ENCODE measurements at places on chromosomes 2 and 18. TPM values are rescaled to one million over a fixed set of nuclear protein-coding genes. Genes with fewer than 3 reads are reported as not detected.

Gene TNFRSF11A
- 0.42 TPM for total RNA-seq

Gene LAMA3
- 126 TPM for total RNA-seq

Gene C2orf72
- total RNA-seq, result 0.63 TPM

Gene PRSS56
- not detected for total RNA-seq

- no peak for DNase-seq
Measured at GRCh38 chr18:45456090-45457021, 158.9 kb upstream of the SLC14A2 start.

GRCh38 chr2:239226677-239227581 is 173.9 kb downstream of the HDAC4 start:
- DNase-seq, result no peak

- DNase-seq, result no peak
Measured at GRCh38 chr2:239940861-239941570, 84.1 kb downstream of the NDUFA10 start.

DNA sequence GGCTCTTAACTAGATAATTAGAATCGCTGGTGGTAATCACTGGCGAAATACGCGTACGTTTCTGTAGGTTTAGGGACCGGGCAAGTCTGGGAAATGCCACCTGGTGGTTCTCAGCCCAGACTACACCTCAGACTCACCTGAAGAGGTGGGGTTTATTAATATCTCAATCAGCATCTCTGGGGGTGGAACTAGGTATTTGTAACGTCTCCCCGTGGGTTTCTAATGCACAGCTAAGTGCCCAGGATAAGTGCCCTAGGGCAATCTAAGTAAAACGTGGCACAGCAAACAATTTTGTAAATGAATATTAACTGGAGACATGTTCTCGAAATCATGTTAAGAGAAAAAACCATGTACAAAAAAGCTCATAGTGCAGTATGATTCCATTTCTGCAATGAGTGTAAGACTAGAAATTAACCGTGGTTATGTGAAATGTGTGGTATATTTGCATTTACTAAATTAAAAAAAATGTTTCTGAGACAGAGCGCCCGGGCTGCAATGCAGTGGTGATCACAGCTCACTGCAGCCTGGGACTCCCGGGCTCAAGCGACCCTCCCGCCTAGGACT is 760 bp upstream of the CNOT11 start:
- no peak for DNase-seq

DNA sequence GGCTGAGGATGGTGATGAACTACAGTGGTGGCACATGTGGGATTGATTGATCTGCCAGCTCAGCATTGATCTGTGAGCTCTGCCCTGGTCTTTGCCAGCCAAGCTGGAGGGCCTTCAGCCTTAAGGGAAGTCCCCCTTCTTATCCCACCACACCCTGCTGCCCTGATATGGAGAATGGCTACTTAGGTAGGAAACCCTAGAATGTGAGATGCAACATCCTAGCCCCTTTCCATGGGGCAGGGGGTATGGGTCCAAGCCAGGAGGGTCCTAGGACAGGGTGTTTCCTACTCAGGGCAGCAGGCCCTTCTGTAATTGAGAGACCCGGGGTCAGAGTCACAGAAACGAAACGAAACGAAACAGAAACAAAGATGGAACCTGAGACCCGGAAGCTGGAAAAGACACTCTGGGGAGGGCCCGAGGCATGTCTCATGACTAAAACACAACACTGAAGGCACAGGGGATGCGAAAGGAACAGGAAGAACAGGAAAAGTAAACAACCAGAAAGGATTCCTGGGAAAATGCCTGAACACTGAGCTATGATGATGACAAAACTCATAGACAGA is 16.9 kb upstream of the SULT1C2 start:
- peak; percentile 68 for DNase-seq

DNA sequence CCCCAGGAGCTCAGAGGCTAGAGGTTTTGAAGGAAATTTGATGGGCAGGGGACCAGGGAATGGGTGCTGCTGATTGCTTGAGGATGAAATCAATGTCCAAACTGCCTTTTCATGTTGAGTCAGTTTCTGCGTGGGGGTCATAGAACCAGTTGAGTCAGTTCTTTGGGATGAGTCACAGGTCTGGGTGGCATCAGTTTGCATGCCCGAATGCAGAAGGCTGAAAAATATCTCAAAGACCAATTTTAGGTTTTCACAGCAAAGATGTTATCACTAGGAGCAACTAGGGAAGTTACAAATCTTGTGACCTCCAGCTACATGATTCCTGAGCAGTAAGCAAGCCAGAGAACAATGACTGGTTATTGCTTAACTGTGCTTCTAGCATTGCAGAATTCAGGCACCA is 1135.1 kb upstream of the CRIM1 start:
- DNase-seq, result peak; percentile 32

DNA sequence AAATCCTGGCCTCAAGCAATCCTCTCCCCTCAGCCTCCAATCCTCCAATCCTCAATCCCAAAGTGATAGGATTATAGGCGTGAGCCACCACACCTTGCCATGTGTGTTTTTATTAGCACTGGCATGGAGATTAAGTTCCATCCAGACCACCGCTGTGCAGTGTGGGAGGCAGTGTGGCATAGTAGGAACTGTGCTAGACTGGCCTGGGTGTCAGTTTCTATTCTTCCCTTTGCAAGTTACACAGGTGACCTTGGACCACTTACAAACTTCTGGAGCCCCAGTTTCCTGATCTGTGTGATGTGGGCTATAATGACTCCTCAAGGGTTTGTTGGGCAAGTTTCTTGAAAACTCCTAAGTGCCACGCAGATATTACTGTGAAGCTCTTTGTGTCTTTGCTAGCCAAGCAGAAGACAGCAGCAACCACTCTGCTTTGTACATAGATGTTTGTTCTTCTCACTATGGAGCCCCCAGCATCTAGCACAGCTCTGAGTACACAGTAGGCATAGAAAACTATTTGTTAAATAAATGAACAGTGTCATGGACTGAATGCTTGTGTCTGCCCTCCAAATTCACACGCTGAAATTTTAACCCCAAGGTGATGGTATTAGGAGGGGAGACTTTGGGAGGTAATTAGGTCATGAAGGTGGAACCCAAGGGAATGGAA is 93.0 kb downstream of the LBH start:
- DNase-seq, result no peak

Measured in kidney epithelial cell (primary cell).